ENCODE measurements at places on chromosomes 16 and 17.

GRCh38 chr16:80158766-80159165, 382.0 kb upstream of the DYNLRB2 start:
- no peak for DNase-seq

GRCh38 chr17:75549246-75550138, 24.0 kb downstream of the LLGL2 start:
- no peak for DNase-seq

GRCh38 chr17:41527063-41528023, 765 bp downstream of the KRT19 start:
- DNase-seq, result no peak

DNA sequence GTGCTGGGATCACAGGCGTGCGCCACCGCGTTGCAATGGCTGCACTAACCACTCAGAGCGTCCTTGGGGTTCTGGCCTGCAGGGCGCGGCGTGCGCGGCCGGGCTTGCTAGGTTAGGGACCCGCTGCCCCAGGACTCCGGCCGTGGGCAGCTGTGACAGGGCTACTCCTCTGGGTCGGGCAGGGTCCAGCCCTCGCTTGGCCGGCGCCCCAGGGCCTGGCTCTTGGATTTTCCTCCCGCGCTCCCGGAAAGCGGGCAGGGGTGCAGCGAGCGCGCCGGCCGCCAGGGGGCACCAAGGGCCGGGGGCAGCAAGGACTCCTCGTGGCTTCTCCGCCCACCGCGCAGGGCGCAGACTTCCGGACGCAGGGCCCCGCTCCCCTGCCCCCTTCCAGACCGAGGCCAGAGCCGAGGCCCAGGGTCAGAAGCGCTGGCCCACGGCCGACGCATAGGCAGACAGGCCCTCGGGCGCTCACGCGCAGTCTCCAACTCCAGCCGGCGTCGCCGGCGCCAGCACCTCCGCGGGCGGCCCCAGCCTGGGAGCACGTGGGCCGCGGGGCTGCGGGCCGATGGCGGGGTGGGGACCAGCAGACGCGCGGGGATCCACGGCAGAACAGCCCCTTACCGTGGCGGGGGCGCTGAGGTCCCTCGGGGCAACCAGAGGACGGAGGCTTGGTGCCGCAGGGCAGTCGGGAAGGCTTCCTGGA, 355 bp downstream of the TLE7 start:
- DNase-seq, result peak; percentile 18

- peak; percentile 74 for DNase-seq
Measured at GRCh38 chr17:75876190-75876937, 2.0 kb downstream of the TRIM47 start.

- no peak for DNase-seq
Measured at GRCh38 chr17:66971264-66971663, 6.8 kb downstream of the CACNG4 start.

- no peak for DNase-seq
Measured at GRCh38 chr17:41347869-41348760, 2.5 kb downstream of the KRT33A start.

DNA sequence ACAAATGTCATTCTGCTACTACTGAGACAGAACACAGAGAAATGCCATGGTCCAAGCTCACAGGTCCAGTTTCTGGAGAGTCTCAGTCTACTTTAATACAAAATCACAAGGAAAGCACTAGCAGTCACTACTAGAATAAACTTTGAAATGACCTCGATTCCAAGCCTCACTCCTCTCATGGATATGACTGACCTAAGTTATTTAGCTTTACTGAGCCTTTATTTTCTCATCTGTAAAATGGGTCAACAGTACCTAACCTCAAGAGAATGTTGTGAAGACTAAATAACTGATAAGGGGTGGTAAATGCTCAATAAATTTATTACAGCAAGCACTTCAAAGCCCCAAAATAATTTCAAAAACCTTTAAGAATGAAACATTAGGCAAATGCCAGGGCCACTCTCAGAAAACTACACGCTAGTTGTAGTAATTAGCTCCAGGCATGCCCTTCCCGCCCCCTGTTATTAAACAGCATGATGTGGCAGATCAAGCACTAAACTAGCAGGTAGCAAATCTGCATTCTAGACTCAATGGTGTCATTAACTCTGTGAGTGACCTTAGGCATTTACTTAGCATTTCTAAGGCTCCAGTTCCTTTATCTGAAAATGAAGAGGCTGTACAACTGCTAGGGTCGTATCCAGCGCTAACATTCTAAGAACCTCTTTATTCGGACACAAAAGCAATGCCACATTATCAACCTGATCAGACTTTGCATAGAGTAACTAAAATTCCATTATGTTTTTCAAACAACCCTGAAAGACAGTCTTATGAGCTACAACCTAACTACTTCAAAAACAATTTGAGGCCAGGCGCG, 8.4 kb downstream of the GSPT1 start:
- DNase-seq, result no peak

GRCh38 chr16:23092072-23092800, 57.0 kb downstream of the USP31 start:
- DNase-seq, result no peak

All from activated CD4-positive, alpha-beta T cell treated with anti-CD3 and anti-CD28 coated beads, Interleukin-2, amount 50 U/mL, for 1 hour (primary cell).